ENCODE measurements at places on chromosomes 12 and 14. TPM values are rescaled to one million over a fixed set of nuclear protein-coding genes. Genes with fewer than 3 reads are reported as not detected.

Gene PRPF40B
- 38.0 TPM for total RNA-seq

Gene ACRBP
- total RNA-seq: 11.2 TPM

Gene FERMT2
- total RNA-seq: 67.4 TPM

Gene INSM2
- total RNA-seq: not detected

GRCh38 chr12:50620109-50620977, 115.6 kb downstream of the DIP2B start:
- DNase-seq: peak; percentile 43

- DNase-seq: no peak
Measured at GRCh38 chr12:25585021-25585523, 32.0 kb upstream of the LMNTD1 start.

DNA sequence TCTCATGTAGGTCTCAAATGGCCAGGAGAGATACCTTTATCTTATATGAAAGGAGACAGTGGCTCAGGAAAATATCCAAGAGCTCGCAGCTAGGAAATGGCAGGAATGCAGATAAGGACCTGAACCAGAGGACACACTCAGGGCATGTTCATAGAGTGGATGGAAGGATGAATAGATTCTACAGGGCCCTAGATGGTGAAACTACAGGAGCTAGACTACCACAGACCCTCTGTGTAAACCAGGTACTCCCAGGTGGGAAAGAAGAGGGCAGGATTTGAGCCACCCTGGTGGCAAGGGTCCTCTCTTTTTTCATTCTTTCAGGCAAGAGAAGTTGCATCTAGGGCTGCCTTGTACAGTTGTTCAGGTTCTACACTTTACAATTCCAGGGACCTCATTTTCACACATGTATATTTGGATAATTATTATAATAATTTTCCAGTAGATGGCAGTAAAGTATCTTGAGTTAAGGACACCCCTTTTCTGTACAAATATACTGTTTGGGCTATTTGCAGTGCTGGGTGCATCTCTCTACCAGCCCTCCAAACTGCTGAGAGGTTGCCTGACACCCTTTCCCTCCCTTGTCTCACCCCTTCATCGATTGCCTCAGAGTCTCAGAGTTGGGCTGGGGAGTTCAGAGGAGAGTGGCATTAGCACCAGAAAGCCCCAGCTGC, 10.5 kb upstream of the ZDHHC22 start:
- DNase-seq: no peak

GRCh38 chr14:101755591-101756324, 5.8 kb upstream of the PPP2R5C start:
- no peak for DNase-seq

DNA sequence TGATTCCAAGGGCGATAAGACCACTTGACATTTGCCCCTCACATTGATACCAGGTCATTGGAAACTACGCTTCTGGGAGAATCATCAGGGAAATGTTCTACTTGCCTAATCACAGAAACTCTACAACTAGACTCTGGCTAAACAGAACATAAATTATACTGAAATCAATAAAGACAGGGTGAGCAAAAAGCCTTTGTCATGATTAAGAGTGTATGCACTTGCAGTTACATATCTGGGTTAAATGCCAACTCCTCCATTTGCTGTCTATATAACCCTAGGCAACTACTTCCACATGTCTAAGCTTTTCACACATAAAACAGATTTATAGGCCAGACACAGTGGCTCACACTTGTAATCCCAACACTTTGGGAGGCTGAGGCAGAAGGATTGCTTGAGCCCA, 125.7 kb downstream of the PHLDA1 start:
- DNase-seq: no peak

DNA sequence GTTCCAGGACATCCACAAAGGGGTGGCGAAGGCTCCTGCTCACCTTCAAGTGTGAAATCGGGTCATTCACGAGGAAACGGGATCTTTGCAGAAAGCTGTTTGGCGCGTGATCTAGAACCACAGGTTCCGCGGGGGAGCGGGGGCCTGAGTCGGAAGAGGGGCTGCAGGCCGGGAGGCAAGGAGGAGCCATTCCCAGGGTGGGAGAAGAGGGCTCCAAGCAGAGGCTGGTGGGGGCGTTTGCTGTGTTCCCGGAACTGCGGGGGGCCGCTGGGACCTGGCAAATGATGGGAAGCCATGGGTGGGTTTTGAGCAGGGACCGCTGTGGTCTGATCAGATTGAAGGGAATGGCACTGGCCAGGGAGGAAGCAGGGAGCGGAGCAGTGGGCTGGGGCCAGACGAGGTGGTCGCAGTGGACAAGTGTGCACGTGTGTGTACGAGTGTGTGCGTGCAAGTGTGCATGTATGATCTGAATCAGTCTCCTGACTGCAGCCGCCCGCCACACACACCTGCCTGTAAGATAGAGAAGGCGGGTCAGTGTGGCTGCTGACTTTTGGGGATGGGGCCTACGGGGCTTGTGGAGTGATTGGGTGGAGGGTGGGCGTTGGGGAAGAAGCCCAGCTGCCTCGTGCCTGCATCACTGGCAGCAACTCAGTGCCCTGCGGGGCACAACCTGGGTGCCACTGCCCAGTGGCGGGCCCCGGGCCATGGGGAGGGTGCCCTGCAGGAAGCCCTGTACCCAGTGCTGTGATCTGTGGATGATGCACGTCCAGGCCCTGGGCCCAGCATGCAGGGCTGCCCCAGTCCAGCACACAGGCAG, 141.9 kb downstream of the KIF26A start:
- no peak for DNase-seq

GRCh38 chr14:25588751-25589150, 538.8 kb upstream of the STXBP6 start:
- no peak for DNase-seq

- no peak for DNase-seq
Measured at GRCh38 chr14:38089123-38089522, 118.6 kb upstream of the SSTR1 start.

DNA sequence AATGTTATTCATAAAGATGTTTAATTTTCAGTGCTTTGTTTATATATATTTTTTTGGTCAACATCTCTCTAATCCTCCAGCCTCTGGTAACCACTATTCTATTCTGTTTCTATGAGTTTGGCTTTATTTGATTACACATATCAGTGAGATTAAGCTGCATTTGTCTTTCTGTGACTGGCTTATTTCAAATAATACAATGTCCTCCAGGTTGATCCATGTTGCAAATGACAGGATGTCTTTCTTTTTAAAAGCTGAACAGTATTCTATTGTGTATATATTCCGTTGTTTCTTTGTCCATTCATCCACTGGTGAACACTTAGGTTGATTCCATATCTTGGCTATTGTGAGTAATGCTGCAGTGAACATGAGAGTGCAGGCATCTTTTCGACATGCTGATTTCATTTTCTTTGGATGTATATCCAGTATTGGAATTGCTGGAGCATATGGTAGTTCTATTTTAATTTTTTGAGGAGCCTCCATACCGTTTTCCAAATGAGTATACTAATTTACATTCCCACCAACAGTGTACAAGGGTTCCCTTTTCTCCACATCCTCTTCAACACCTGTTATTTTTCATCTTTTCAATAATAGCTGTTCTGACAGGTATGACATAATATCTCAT, 142.4 kb downstream of the PRKCH start:
- no peak for DNase-seq
